ENCODE measurements at places on chromosomes 2 and 18.
A peak's percentile ranks its signal among the peaks of the same experiment; 100 is the strongest.

GRCh38 chr2:218155953-218156479 lies 10.7 kb downstream of the CXCR1 start:
- DNase-seq: no peak
- no peaks in the 10 kb centered on the region for H3K36me3 ChIP-seq
- peaks cover 4% of the 10 kb centered on the region for H3K27me3 ChIP-seq
- no peak overlapping the region for H3K4me3 ChIP-seq
- no peaks in the 10 kb centered on the region for H3K4me1 ChIP-seq

GRCh38 chr2:112541315-112542122 lies 746 bp upstream of the POLR1B start:
- H3K27me3 ChIP-seq: no peaks in the 10 kb centered on the region
- peak overlapping the region; percentile 85 for H3K4me3 ChIP-seq
- H3K36me3 ChIP-seq: no peaks in the 10 kb centered on the region
- H3K27ac ChIP-seq: peak overlapping the region; percentile 88
- peak; percentile 29 for DNase-seq
- H3K4me1 ChIP-seq: peaks cover 8% of the 10 kb centered on the region

- no peak overlapping the region for H3K4me3 ChIP-seq
- H3K27me3 ChIP-seq: no peaks in the 10 kb centered on the region
- no peak for DNase-seq
- no peaks in the 10 kb centered on the region for H3K4me1 ChIP-seq
- H3K27ac ChIP-seq: no peak overlapping the region
- no peaks in the 10 kb centered on the region for H3K36me3 ChIP-seq
These were observed 49.9 kb upstream of the RAB6C start for GRCh38 chr2:129929321-129930290.

DNA sequence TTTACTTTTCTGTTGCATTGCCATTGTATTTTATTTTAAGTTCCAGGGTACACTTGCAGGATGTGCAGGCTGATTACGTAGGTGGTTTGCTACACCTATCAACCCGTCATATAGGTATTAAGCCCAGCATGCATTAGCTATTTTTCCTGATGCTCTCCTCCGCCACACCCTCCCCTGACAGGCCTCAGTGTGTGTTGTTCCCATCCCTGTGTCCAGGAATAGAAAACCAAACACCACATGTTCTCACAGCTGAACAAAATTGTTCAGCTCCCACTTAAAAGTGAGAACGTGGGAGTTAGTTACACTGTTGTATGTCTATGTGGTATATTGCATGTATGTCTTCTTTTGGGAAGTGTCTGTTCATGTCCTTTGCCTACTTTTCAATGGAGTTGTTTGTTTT lies 1631.7 kb downstream of the DPP10 start:
- H3K36me3 ChIP-seq: no peaks in the 10 kb centered on the region
- no peak overlapping the region for H3K4me3 ChIP-seq
- H3K27me3 ChIP-seq: no peaks in the 10 kb centered on the region
- no peaks in the 10 kb centered on the region for H3K4me1 ChIP-seq
- no peak for DNase-seq
- no peak overlapping the region for H3K27ac ChIP-seq
